ENCODE measurements at places on chromosomes 1 and 21.

- DNase-seq: no peak
Measured at GRCh38 chr1:27513528-27513927, 23.6 kb upstream of the WASF2 start.

GRCh38 chr1:5918275-5918649 is 74.0 kb downstream of the NPHP4 start:
- no peak for DNase-seq

GRCh38 chr1:226433341-226433720 is 25.4 kb upstream of the PARP1 start:
- no peak for DNase-seq

- no peak for DNase-seq
Measured at GRCh38 chr1:161307230-161307768, 2.5 kb downstream of the MPZ start.

DNA sequence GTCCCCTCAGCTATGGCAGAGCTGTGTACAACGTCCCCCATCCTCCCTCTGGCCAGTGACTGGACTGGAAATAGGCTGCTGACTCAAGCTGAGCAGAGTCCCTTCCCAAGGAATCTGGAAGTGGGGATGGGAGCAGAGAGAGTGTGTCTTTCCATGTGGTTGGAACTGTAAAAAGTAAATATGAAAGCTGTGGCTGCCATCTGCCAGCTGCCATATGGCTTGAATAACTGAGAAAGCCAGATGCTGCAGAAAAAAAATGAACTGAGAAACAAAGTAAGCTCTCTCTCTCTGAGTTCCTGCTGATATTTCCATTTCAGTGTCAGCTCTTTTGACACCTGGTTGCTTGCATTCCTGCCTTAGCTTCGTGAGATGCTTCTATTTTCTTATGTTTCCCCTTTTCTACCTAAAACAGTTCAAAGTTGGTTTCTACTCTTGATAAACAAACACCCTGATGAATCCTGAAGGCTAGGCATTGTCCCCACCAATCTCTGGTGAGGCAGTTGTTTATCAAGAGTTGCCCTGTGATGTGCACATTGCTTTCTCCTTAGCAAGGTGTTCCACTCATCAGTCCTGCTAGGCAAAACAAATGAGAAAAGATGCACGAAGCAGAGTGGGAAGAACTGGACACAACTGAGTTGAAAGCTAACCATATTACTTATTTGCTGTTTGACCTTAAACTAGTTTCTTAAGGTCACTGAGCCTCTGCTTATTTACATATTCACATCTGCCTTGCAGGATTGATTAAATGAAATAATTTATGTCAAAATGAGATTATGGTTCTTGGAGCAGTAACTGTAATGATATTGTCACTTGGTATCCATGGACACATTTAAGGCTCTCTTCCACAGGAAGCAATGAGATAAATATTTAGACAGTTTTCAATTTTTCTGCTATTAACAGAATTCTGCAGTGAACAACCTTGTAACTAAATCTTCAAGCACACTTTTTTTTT is 16.6 kb upstream of the DR1 start:
- no peak for DNase-seq

DNA sequence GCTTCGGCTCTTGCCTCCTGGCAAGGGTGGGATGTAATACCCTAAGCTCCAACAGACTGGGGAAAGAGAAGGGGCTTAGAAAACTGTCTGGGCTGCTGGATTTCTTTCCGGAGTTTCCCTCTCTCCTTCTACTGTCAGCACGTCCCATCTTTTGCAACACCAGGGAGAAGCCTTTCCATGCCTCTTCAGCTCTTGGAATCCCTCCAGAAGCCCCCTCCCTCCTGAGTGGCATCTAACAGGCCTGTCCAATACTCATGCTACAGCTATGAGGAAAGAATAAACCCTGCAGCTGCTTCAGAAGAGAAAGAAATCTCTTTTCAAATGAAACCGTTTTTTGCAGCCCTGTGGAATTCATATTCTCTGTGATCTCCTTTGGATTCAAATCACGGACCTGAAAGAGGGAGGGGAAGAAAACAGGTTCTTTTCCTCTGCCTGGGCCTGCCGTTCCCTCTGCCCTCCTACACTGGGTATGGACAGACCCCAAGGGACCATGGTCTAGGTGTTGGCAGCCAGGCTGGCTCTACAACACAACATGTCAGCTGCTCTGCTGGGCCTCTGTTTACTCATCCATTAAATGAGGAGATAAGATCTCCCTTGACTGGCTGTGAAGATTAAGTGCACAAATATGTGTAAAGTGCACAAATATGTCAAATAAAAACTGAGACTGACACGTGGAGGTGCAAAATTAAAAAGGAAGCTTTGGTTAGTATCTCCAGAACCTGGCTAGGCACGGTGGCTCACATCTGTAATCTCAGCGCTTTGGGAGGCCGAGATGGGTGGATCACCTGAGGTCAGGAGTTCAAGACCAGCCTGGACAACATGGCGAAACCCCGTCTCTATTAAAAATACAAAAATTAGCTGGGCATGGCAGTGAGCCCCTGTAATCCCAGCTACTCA is 6.0 kb upstream of the CAPN2 start:
- DNase-seq: no peak

GRCh38 chr1:38114241-38115026 is 67.8 kb upstream of the POU3F1 start:
- DNase-seq: no peak

DNA sequence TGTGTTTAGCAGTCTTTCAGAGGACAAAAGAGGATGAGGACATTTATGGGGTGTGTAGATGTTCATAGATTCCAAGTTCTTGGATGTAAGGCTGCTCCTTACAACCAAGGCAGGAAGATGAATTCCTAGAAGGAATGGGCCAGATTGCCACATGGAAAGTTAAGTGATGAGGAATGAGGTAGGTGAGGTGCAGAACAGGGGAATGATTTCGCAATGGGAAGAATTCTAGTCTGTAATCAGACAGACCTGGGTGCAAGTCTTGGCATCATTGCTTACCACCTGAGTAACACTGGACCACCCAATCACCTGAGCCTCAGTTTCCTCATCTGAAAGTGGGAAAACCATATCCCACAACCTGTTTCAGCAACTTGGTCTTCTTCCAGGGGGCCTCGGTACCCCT is 174.9 kb downstream of the IER5 start:
- no peak for DNase-seq

GRCh38 chr1:177366091-177366490 is 195.3 kb downstream of the BRINP2 start:
- no peak for DNase-seq

- no peak for DNase-seq
Measured at GRCh38 chr1:156386949-156387869, 18.2 kb downstream of the RHBG start.

- no peak for DNase-seq
Measured at GRCh38 chr1:203871114-203871880, 9.9 kb downstream of the SNRPE start.

GRCh38 chr1:228983661-228984060 is 248.4 kb downstream of the RHOU start:
- DNase-seq: no peak

DNA sequence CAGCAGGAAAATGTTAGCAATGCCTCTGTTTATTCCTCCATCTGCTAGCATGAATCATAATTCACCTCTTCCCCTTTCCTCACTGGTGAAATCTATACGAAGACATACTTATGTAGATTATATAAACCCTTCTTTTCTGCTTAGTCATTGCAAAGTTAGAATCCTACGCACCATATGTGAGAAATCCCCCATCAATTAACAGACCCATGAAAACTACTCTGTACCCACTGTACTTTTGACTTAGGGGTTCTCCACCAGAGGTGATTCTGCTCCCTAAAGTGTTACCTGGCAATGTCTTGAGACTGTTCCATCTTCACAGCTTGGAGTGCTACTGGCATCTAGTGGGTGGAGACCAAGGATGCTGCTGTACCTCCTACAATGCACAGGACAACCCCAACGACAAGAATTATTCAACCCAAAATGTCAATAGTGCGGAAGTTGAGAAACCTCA is 49.6 kb upstream of the KCTD3 start:
- DNase-seq: no peak

- no peak for DNase-seq
Measured at GRCh38 chr1:162175379-162176081, 106.0 kb downstream of the NOS1AP start.

DNA sequence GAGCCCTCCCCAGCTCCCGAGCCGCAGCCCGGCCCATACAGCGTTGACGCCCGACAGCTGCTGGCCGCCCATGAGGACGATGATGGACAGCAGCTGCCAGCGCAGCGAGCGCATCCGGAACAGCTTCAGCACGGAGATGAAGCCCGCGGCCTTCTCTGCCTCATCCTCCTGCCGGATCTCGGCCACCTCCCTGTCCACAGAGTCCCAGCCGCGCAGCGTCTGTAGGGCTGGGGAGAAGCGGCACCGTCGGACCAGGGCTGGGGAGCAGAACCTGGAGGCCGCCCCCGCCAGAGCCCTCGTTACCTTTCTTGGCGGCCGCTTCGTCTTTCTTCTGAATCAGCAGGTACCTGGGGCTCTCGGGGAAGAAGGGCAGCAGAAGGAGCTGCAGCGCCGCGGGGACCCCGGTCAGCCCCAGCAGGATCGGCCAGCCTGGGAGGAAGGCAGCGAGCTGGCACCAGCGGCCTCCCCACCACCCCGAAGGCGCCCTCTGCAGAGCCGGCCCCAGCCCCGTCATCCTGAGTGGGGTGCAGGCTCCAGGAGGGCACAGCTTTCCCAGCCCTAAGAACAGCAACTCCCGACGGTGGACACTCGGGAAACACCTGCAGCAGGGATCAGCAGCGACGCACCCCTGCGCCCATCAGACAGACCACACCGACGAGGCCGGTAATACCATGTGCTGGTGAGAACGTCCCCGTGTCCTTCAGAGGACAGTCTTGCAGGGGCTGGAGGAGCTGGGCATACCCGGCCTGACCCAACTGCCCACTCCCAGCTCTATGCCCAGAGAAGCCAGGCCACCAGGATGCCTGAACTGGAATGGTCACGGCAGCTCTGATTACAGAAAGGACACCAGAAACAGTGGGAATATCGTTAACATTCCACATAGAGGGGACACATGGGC is 13.8 kb upstream of the SLC2A7 start:
- DNase-seq: no peak

DNA sequence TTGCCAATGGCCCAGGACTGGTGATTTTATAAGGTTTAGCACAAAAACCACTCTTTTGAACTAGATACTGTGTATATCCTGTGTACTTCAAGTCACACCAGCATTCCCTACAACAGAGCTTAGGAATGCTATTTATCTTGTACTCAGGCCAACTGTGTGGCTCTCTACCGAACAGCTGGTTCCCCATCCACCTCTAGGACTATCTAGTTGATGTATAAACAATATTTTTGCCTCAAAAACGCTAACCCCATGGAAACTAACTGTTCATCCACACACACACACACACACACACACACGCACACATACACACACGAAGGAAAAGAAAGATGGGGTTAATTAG is 28.7 kb upstream of the SLC45A3 start:
- DNase-seq: no peak

DNA sequence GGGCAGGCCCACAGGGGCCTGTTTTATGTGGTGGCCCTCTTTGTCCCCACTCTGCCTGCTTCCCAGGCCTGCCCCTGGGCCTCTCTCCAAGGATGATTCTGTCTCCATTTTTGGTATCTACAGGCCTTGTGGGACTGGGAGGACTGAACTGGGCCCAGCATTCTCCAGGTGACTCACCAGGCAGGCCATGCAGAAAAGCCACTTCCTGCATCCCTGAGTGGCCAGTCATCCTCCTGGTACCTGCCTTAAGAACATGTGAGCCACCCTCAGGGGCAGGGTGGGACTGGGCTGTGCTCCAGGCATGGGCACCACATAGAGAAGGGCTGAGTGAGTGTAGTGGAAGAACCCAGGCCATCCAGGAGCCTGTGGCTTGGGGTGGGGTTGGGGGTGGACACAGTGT is 20.0 kb upstream of the BCAR3 start:
- DNase-seq: no peak

GRCh38 chr1:168365719-168366479 is 85.2 kb downstream of the TBX19 start:
- no peak for DNase-seq

DNA sequence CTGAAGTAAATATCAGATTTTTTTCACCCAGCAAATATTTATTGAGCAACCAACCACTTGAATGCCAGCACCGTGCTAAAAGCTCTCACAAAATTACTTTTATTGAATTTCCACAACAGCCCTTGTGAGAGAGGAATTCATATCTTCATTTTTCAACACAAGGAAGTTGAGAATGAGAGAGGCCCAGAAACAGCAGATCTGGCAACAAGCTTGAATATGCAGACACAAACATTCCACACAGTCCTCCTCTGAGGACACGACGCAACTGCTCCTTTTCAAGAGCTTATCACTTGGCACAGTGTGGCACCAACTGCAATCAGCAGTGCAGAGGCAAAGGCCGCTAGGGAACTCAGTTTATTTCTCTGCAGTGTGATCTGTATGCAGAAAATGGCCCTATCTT is 32.2 kb upstream of the IFNAR2 start:
- no peak for DNase-seq

DNA sequence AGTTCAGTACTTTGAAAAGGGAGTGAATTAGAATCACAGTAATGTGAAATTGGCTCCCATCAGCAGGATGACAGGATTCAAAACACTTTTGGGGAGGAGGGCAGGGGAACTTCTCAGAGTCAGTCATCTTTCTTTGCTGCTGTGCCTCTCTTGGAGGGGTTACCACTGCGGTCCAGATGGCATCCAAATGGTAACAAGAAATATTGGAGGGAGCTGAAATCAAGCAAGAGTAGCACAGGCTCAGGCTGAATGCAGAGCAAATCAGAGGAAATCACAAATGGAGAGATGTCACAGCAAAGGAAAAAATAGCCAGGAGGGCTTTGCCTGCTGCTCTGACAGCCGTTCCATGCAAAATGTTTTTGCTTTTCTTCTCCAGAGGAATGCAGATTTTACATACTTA is 75.0 kb upstream of the C8B start:
- no peak for DNase-seq

GRCh38 chr1:74517599-74518051 is 5.2 kb upstream of the LRRC53 start:
- DNase-seq: no peak

DNA sequence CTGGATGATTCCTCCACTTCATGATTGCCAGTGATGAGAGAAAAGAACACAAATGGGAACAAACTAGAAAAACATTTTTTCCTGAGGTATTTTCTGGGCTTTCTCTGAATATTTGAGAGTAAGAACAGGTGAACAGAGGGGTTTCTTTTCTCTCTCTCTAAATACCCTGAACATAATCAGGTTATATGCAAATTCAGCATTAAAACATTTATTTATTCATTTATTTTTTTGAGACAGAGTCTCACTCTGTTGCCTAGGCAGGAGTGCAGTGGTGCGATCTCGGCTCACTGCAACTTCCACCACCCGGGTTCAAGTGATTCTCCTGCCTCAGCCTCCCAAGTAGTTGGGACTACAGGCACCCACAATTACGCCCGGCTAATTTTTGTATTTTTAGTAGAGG is 5.8 kb upstream of the LEFTY2 start:
- no peak for DNase-seq

- no peak for DNase-seq
Measured at GRCh38 chr1:245541369-245541768, 386.6 kb downstream of the KIF26B start.

- no peak for DNase-seq
Measured at GRCh38 chr1:8554956-8555534, 237.1 kb downstream of the SLC45A1 start.

- no peak for DNase-seq
Measured at GRCh38 chr1:64280001-64280400, 76.6 kb downstream of the UBE2U start.
